ENCODE measurements at places on chromosomes 2 and 18.
A peak's percentile ranks its signal among the peaks of the same experiment; 100 is the strongest.

- DNase-seq, result no peak
Observed at GRCh38 chr18:28143725-28144124, 33.2 kb downstream of the CDH2 start.

DNA sequence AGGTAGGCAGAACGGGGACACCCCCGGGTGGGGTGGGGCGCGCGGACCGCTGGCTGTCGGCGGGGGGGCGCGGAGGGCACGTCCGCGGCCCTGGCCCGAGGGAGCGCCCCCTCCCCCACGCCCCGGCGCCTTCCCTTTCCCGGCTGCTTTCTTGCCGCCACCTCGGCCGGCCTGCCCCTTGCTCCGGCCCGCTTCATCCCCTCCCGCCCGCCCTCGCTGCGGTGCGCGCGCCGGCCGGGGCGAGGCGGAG is 443 bp downstream of the VAPA start:
- peak; percentile 29 for DNase-seq

GRCh38 chr2:30417253-30417652 is 29.8 kb upstream of the LCLAT1 start:
- peak; percentile 65 for DNase-seq

DNA sequence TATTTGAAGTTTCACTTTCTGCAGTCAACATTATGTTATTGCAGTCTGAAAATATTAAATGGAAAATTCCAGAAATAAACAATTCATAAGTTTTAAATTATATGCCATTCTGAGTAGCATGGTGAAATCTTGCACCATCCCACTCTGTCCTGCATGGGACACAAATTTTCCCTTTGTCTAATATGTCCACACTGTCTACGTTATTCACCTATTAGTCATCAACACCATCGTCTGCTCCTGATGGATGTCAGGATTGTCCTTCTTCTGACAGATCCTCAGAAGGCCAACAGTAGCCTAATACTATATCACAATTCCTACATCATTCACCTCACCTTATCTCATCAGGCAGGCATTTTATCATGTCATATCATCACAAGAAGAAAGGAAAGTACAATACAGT is 163.1 kb downstream of the TXNL1 start:
- peak; percentile 59 for DNase-seq

DNA sequence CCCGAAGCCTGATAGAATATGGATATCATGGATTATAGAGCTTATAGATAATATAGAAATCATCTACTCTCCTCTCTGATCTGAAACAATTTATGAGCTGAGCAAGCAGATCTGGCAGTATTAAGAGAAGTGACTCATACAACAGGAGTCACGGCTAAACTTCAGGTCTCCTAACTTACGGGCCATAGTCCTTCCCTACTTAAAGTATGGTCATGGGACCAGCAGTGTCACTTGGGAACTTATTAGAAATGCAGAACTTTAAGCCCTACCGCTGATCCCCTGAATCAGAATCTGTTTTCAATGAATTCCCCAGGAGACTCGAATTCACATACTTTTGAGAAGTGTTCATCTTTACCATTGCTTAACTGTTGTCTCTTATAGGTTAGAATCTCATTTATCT is 195.7 kb upstream of the FANCL start:
- no peak for DNase-seq

GRCh38 chr18:48799724-48800315 is 150.9 kb downstream of the SMAD7 start:
- DNase-seq, result no peak

DNA sequence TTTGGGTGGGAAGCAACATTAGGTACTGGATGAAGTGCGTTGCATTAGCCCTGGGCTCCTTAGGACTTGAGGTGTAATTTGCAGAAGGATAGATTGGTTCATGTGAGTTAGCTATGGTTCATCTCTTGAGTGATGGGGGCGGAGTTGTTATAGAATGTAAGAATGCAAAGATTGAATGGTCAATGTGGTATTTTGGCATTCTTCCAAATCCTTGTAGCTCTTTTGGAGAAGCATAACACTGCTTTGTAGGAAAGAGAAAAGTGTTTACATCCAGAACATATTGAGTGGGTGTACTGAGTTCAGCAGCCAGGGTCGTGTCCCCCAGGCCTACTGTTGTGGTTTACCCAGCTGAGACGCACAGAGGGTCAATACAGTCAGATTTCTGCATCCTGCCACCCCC is 173.5 kb downstream of the FMNL2 start:
- DNase-seq, result no peak

DNA sequence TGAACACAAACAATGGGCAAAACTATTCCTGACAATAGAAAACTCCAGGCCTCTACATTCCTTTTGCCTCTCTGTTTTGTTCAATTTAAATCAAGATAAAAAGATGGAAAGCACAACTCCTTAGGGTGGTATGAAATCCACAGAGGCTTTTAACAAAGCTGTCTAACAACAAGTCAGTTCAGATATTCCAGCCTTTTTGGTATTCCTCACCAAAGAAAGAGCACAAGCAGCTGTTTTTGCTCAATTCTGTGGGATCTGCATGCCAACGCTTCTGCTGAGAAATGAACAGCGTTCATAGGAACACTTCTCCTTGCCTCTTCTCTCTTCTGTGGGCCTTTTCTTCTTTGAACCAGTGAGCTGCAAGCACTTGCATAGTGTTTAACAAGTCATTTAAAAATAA is 411.6 kb upstream of the TCF4 start:
- DNase-seq, result peak; percentile 81

DNA sequence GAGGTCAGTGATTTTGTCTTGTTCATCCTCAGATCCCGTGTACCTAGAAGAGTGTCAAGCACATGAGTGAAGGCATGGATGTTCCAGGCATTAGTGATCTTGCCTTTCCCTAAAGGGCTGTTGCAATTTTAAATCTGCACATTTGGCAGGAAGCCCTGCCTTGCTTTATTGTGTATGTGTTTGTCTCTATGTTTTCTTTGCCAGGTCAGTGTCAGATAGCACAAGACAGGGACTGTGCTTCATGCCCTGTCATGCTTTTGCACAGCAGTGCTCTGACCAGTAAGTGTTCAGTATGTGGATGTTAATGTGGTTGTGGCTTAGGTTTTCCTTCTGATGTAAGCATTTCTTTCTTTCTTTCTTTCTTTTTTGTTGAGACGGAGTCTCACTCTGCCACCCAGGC is 131.5 kb downstream of the RGPD3 start:
- DNase-seq, result no peak

- peak; percentile 75 for DNase-seq
Observed at GRCh38 chr2:29063646-29064345, 10.5 kb downstream of the PCARE start.

DNA sequence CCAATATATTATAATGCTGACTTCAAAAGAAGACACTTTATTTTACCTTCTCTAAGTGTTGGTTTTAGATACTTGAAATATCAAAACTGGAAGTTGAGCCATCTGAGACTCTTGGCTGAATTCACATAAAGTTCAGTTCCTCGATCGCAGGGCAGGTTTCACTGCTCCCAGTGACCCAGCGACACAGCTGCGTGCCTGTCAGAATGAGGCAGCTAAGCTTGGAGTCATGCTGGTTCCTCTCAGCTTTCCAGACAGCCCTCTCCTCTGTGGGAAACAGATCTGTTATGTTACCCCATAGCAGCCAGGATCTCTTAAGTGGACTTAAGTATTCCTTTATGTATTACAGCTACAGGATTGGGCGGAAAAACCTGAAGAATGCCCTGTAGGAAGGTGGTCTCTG is 142.8 kb upstream of the ALPP start:
- DNase-seq, result no peak

- DNase-seq, result no peak
Observed at GRCh38 chr2:191018643-191019119, 4.7 kb upstream of the STAT1 start.

DNA sequence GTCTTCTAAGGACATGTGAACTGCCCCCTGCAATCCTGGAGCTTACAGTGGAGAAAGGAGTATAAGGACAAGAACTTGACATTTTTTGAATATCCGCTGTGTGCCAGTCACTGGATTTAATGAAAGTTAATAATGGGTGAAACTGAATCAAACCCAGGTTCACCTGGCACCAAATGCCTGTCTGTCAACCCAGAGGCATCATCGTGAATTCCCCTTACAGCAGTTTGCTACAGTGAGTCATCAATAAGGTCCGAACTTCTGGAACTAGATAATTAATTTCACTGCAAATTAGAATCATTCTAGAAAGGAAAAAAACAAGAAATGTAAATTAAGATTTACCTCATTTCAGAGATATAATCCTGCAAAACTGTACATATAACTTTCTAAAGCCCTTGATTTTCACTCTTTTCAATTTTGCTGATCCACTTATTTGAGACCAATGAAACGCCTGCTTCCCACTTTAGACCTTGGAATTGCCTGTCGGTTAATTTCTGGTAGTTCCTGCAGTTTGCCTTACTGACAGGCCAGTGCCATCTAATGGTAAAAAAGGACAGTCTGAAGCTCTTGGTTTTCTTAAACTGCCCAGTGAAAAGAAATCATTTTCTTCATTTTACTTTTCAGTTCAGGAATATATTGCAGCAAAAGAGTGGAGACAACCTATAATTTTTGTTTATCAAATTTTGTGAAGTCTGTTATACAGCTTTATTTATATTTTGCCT is 8.2 kb downstream of the DSG2 start:
- DNase-seq, result peak; percentile 8

DNA sequence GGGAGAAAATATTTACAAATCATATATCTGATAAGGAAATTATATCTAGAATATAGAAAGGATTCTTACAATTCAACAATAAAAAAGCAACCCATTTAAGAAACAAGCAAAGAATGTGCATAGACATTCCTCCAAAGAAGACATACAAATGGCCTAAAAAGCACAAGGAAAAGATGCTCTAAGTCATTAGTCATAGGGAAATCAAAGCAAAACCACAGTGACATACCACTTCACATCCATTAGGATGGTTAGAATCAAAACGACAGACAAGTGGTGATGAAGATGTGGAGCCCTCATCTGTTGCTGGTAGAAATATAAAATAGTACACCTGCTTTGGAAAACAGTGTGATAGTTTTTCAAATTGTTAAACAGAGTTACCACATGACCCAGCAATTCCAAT is 48.2 kb downstream of the MAPRE2 start:
- peak; percentile 29 for DNase-seq

DNA sequence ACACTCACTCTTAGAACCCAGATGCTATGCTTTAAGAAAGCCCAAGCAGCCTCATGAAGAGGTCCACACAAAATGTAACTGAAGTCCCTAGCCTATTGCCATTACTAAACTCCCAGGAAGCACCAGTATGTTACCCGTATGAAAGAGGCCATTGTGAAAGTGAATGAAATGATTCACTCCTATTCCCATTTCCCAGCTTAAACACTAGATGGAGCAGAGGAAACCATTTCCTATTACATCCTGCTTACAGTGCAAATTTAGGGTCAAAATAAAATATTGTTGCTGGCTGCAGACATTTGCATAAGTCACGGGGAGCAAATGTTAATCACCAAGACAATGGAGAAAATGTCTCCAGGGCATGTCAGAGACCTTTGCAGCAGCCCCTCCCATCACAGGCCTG is 989.7 kb upstream of the CRIM1 start:
- DNase-seq, result no peak

DNA sequence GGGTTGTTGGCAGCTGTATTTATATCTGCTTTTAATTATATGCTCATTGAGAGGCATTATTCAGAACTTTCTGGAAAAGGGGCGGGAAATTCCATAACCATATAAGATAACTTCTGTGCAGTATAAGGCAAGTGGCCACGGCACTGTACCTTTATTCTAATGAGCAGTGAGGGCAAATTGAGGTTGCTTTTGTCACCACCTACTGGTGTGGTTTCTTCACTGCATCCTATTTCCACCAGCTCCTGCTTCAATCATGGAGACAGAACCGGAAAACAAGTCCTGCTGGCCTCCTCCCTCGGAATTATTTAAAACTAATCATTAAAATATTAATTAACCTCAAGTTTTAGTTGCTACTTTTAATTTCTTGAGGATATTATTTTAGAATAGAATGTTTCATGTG is 759.4 kb downstream of the CBLN2 start:
- no peak for DNase-seq

DNA sequence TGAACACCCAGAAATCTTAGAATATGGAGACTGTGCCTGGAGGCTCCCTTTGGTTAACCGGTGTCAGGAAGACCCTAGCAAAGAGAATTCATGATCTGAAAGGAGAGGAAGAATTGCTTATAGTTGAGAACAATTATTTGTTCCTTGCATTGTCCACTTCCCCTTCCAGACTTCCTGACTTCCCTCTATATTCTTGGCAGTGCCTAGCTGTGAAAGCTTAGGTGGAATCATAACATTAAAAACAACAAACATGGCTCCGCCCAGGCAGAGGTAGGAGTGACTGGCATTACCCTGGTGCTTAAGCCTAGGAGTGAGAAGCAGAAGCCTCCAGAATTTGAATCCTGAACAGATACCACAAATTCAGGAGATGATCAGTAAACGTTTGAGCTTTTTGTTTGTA is 1.9 kb downstream of the TTL start:
- DNase-seq, result no peak

DNA sequence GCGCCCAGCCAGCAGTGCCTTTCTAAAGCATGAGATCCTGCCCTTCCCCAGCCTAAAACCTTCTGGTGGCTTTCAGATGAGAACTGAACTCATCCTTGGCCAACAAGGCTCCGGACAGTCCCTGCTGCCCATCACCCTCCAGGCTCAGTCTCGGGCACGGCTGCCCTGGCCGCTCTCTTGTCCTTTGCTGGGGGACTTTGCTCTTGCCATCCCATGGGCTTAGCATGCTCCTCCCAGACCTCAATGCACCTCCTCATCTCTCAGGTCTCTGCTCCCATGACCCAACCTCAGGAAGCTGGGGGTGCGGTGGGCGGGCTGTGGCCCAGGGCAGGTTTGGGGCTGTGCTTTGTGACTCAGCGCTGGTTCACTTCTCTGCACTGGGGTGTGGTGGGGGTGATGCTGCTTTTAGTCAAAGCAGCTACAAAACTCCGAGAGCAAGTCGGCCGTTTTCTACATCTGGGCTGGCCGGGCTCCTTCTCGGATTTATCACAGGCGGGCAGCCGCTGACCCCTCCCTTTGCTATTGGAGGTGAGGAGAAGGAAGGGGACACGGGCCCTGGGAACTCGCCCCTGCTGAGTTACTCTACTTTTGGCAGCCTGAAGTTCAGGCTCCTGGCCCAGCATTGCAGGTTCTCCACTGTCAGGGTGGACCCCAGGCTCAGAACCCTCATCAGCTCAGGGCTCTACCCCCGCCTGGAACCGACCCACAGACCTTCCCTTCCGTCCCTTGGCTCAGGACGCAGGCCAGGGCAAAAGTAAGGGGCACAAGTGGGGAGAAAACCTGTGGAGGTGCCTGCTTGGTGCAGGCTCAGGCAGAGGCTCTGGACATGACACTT is 90.6 kb upstream of the TAF1B start:
- peak; percentile 53 for DNase-seq

- DNase-seq, result peak; percentile 99
Observed at GRCh38 chr2:66434679-66435548, at the start of gene MEIS1. Gene MEIS1, plus strand, starts transcription at chr2:66435125. Its CDS starts 732 bp downstream, at chr2:66435857.

GRCh38 chr18:10442551-10442971 is 11.9 kb upstream of the APCDD1 start:
- peak; percentile 18 for DNase-seq

- DNase-seq, result no peak
Observed at GRCh38 chr18:55252053-55252675, 292.9 kb upstream of the CCDC68 start.

Measured in AG10803 (cell line).